KG1 (cell line): ENCODE measurements at places on chromosomes 12 and 14.

GRCh38 chr12:68772714-68773113, 26.7 kb downstream of the SLC35E3 start:
- no peak for DNase-seq

DNA sequence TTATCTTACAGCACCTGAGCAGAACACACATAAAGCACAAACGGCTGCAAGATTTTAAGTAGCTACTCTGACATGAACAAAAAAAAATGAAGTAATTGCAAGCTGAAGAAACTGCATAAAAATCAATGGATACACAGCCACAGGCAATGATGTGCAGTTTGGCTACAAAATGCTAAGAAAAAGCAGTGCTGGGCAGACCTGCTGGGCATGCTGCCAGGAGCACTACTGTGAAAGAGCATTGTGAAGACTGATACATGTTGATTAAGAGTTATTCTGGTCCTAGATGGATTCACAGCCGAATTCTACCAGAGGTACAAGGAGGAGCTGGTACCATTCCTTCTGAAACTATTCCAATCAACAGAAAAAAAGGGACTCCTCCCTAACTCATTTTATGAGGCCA, 20.1 kb upstream of the RTN1 start:
- DNase-seq, result no peak

DNA sequence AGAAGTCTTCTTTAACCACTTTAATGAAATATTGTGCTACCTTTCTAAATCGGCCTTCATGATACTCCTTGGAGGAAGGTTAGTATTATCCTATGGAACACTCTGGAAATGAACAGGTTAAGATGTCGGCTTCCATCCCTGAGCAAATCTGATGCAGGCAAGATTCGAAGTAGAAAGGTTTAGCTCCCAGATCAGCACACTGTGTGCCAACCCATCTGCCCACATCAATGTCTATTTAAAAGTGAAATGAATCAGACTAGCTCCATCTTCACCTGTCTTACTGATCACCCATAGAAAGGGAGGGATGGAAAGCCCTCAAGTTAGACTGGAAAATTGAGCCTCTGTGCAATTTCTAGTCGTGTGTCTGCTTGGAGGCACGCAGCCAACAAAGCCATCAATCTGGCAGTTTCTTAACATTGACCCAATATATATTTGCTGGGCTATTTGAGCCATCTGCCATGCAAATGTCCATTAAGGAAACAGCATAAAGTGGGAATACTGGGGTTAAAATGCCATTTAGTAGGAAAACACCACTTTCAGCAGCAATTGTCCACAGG, 506.1 kb downstream of the RMST start:
- no peak for DNase-seq

GRCh38 chr12:122244565-122245371, 18.9 kb upstream of the DIABLO start:
- no peak for DNase-seq

DNA sequence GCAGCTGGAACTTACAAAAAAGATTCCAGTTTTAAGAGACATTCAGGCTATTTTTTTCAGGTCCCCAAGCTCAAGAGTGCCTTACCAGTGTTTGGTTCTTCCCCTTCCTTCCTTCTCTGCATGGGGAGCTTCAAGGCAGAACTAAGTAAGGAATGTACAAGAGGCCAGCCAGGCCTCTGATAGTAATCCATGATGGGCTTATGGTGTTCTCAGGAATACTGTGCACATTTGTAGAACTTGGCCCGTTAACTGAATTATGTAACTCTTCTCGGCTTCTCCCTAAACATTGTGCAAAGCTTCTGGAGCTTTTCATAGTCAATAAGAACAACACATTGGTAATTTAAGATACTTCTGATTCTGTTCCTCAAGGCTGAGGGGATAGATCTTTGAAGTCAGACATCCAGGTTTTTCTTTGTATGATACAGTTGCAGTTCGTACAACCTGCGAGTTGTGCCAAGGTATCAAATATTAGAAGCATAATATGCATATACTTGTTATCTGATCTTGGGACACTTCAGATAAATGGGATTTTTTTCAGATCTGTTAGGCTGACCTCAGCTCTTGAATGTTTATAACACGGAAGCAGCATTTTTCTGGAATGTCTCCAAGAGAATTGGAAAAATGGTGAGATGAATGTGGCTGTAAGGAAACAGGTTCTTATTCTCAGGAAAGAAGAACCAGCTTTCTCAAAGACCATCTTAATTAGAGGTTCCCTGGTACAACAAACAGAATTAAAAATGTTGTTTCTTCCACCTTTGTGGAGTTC, 148.6 kb downstream of the ANO4 start:
- DNase-seq, result no peak
